Thymus (tissue), 14 donors: ENCODE measurements at places on chromosomes 4 and X.

- no peak for DNase-seq
Observed at GRCh38 chr4:76526585-76526990, 91.6 kb downstream of the SHROOM3 start.

DNA sequence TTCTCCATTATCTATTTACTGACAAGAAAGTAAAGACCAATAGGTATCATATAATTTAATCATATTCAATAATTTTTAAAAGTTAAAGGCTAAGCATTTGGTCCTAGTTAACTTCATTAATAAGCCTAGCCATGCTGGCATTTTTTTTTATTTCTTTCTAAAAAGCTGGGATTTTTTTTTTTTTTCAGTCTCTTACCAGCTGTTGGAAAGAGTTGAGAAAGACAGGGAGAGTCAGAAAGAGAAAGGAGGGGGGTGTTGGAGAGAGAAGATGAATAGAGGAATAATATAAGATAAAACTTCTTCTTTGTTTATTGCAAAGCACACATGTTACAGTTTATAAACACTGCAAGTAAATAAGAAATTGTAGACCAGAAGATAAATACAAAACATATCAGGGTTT lies 5.9 kb upstream of the NR3C2 start:
- no peak for DNase-seq

GRCh38 chrX:38038501-38038900 lies 32.1 kb downstream of the SYTL5 start:
- no peak for DNase-seq

- DNase-seq, result no peak
Observed at GRCh38 chrX:49260221-49260985, 4.1 kb downstream of the FOXP3 start.

DNA sequence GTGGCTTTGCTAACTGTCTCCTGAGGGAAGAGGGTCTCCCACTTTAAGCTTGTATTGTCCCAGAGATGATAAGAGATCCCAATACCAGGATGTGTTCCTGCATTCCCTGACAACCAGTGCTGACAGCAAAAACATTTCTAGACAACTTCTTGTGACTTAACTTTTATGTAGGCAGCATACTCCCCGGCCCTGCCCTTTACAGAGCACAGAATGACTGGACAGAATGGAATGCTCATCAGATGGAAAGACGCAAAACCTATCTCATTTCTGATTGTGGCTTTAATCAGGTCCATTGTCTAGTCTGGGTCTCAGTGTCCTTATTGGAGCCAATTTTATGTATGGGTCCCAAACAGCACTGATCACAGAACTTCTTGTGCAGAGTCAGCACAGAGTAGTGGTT lies 18.2 kb upstream of the PLAC1 start:
- no peak for DNase-seq

DNA sequence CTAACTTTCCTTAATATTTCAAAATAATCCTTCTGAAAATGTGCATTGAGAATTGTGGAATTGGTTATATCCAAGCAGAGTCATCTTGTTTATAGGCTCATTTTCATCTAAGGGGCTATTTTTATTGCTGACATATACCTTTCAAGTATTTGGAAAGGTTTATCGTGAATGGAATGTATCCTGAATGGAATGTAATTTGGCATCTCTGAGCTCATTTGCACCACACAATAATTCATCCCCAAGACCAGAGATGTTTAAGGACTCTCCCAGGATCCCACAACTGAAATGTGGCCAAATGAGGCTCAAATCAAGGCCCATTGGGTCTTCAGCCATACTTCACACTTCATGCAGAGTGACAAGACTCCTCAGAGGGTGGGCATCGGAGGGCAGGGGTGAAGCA lies 7.5 kb upstream of the SETD7 start:
- no peak for DNase-seq

DNA sequence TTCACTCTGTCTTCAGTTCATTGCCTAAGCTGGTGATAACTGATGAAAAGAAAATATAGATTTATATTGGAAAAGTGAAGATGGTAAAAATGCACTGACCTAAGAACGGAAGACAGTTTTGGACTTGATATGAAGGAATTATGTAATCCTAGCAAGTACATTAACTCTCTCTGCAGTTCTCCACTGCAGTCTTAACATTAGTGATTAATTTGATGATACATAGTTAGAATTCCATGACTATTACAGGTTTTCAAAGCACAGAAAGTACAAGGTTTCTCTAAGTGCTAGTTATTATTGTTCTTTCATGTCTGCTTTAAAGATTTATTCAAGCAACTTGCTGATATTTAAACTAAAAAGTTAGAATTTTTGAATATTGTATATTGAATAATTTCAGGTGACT lies 1591.7 kb upstream of the ADGRL3 start:
- DNase-seq, result no peak

GRCh38 chr4:156998500-156999174 lies 27.0 kb upstream of the PDGFC start:
- DNase-seq, result no peak

GRCh38 chr4:123471655-123472369 lies 75.2 kb downstream of the SPRY1 start:
- DNase-seq, result no peak

DNA sequence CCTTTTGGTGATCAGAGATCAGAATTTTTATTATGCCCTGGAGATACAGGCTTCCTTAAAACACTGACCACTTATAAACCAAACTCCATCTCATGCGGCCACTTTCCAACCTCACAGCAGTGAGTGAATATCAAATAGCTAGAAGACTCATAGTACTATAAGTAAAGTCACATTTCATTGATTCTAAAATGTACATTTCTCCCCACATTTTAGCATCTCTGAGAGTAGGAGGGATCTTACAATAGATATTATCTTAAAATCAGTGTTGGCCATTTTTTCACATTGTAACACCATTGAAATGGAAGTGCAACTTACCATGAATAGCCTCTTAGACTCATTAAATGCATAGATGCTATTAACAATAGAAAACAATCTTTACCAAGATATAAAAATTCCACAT lies 17.4 kb downstream of the PCYT1B start:
- DNase-seq, result no peak

GRCh38 chr4:95439896-95440295 lies 108.9 kb downstream of the UNC5C start:
- no peak for DNase-seq

DNA sequence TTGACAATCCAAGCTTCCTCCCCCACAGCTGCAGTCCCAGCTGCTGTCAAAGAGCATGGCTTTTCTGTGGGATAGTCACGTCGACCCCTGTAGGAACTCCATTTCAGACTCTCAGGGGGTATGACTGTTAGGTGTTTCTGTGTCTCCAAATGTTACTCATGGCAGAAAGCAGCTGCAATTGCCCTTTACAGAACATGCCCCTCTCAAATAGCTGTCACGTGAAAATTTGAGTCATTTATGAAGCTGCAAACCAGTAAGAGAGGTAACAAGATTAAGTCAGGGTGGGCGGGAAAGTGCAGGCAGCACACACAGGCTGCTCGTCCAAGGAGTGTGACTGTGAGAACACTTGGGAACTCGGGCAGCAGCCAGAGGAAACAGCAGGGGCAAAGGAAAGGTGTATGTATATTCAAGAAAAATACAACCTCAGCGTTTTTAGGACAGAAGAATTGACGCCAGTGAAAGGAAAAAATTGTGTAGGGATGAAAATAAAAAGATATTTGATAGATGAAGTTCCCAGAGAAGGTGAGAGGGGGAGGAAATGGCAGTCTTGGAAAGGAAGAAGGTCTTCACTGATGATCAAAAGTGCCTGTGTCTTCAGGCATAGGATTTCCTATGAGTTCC lies 66.5 kb upstream of the TMEM184C start:
- DNase-seq, result no peak

DNA sequence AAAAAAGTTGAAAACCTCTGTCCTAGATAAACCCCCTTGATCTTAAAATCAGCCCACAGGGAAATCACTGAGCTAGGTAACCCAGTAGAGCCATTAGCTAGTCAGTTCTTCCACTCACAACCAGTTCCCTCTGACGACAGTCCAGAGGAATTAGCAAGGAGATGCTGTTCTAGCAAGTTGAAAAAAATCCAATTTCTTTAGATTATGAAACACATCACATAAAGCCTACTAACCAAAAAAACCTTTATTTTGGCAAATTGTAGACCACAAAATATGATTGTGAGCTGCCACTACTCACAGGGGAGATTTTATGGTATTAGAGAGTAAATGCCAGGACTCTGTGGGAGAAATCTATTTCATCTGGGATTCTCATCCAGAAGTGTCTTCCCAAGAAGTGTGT lies 22.6 kb downstream of the ADAMTS3 start:
- DNase-seq, result no peak

- DNase-seq, result no peak
Observed at GRCh38 chr4:3406431-3406830, 35.3 kb upstream of the HGFAC start.

GRCh38 chrX:148337873-148338272 lies 162.5 kb upstream of the AFF2 start:
- DNase-seq, result no peak

GRCh38 chr4:7974425-7974824 lies 34.8 kb upstream of the AFAP1 start:
- DNase-seq, result no peak

- no peak for DNase-seq
Observed at GRCh38 chrX:101764538-101764937, 104.9 kb upstream of the ARMCX2 start.

GRCh38 chr4:169993531-169993930 lies 32.7 kb downstream of the MFAP3L start:
- DNase-seq, result no peak

DNA sequence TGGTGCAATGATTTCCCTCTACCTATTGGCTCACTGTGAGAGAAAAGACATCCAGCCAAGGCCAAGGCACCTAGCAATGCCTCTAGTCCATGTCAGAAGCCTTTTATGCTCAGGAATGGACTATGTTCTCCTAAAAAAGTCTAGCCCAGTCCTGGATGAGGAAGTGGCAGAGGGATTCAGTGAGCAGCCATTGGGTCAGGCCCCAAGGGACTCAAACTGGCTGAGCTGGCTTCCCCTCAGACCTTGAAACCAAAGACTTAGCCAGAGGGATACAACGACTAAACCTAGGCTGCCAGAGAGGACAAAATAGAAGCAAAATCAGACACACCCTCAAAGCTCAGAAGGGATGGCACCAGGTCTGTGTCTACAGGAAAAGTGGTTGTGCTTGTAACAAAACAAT lies 49.1 kb downstream of the ARHGEF9 start:
- DNase-seq, result no peak

GRCh38 chr4:179124957-179125356 lies 1682.7 kb upstream of the AGA start:
- DNase-seq, result no peak

- no peak for DNase-seq
Observed at GRCh38 chr4:21134994-21135393, 434.7 kb downstream of the PACRGL start.

GRCh38 chr4:110963662-110964280 lies 340.9 kb upstream of the PITX2 start:
- no peak for DNase-seq

GRCh38 chrX:46294234-46294633 lies 251.0 kb downstream of the ZNF674 start:
- no peak for DNase-seq

DNA sequence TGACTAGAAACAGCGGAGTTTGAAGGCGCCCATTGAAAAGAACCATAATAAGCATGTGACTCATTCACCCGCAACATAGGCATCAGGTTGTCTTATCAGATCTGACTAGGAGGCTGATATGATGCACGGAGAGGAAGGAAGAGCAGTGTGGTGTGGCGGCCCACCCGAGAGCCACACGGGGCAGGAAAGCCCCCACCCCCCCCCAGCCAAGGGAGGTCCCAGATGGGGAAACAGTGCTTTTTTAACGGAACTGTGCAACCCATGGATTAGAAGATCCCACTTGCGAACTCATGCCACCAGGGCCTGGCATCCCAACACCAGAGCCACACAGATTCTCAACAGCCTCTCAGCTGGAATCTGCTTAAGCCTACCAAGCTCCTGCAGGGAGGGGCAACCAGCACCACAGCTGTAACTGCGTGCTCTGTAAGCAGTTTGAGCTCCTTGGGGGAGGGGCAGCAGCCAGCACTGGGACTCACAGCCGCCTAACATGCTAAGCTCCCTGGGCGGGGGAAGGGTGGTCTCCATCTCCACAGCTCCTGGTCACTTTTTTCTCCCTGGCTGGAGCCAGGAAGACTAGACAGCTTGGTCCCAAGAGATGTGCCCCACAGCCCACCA lies 466.2 kb downstream of the PDGFC start:
- no peak for DNase-seq

GRCh38 chrX:39475372-39475771 lies 622.4 kb downstream of the BCOR start:
- no peak for DNase-seq

DNA sequence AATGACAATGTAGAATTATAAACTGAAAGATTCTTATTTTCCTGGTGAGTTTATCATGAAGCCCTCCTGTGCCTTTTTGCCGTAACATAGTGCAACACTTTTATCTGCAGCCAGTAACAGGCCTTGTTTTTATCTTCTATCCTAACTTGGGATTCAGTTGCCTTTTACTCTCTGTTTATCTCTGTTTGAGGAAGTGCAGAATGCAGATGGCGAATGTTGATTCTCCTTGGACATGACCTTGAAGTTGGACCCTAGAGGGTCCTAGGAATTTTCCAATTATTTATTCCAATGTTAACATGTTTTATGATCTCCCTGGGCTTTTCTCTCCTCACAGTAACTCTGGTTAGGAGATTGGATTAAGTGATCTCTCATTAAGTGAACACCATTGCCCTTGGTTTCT lies 165.0 kb downstream of the FMR1NB start:
- DNase-seq, result no peak

- no peak for DNase-seq
Observed at GRCh38 chr4:105710012-105710600, 1.5 kb downstream of the GSTCD start.

GRCh38 chr4:162645381-162645780 lies 481.6 kb upstream of the FSTL5 start:
- no peak for DNase-seq

- DNase-seq, result no peak
Observed at GRCh38 chr4:30600246-30601017, 119.7 kb upstream of the PCDH7 start.

DNA sequence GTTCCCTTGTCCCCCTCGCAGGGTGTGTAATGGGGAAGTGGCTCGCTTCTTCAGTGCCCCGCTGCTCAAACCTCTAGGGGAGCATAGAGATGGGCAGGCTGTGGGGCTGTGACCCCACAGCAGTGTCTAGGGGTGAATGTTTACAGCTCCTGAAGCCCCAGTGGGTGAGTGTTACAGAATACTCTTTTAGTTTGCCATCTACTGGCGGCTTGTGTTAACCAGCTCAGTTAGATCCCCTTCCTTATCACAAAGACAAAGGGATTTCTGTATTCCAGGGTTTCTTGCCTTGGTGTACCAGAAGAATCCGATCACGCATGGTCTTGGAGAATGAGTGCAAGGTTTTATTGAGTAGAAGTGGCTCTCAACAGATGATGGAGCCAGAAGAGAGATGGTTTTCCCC lies 108.1 kb upstream of the IQCM start:
- DNase-seq, result no peak

- no peak for DNase-seq
Observed at GRCh38 chr4:73414936-73415271, 10.8 kb downstream of the ALB start.
